Stimulated activated CD8-positive, alpha-beta memory T cell treated with anti-CD3 and anti-CD28 coated beads, Interleukin-7, amount 100 ng/mL, for 1 hour (primary cell): ENCODE measurements at places on chromosomes 7 and 10.

- no peak for DNase-seq
Observed at GRCh38 chr7:50153148-50153547, 60.1 kb upstream of the ZPBP start.

DNA sequence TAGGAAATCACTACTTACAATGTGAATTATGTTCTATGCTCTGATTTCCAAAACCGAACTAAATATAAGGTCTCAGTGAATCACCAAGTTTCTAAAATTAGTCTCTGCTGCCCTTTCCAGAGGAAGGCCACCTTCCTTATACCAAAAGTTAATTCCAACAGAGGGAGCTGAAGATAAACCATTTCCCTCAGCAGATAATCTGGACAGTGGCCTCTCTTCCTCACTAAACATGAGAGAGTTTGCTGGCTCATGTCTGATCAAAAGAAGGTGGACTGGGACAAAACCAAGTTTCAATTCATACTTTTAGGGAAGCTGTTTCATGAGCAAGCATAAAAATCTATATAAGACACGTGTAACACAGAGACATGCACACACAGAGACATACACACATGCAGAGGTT, 6.4 kb downstream of the FEZF1 start:
- DNase-seq = no peak

- DNase-seq = no peak
Observed at GRCh38 chr7:131957338-131958020, 401.1 kb upstream of the PODXL start.

DNA sequence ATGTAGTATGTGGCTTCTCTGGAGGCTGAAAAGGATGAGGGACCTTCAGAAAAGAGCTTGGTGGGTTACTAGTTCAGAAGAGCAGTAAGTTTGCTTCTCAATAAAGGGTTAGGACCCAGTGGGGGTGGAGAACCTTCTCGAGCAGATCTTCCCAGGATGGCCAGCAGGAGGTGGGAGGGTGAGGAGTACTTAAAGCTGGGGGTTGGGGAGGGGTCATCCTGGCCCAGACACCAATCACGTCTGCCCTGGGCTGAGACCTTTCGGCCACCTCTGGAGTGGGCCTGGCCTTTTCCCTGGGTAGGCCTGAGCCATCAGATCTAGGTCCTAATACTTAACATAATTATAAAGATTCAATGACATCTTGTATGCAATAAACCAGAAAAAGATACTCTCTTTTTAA, 149.0 kb upstream of the TCF7L2 start:
- no peak for DNase-seq

DNA sequence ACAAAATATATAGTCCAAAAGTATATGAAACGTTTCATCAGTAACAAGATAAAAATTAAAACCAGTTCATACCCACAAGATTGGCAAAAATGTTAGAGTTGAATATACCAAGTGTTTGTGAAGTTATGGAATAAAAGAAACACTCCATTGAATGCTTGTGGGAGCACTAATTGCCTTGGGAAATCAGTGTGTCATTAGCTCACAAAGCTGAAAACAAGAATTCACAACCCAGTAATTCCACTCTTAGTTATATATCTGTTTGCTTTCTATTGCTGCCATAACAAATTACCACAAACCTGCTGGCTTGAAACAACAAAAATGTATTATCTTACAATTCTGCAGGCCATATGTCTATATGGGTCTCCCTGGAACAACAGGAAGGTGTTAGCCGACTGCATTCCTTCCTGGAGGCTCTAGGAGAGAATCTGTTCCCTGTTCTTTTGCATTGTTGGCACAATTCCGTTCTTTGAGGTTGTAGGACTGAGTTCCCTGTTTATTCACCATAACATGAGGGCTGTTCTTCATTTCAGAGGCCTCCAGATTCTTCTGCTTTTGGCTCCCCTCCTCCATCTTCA, 45.7 kb downstream of the SEM1 start:
- no peak for DNase-seq

DNA sequence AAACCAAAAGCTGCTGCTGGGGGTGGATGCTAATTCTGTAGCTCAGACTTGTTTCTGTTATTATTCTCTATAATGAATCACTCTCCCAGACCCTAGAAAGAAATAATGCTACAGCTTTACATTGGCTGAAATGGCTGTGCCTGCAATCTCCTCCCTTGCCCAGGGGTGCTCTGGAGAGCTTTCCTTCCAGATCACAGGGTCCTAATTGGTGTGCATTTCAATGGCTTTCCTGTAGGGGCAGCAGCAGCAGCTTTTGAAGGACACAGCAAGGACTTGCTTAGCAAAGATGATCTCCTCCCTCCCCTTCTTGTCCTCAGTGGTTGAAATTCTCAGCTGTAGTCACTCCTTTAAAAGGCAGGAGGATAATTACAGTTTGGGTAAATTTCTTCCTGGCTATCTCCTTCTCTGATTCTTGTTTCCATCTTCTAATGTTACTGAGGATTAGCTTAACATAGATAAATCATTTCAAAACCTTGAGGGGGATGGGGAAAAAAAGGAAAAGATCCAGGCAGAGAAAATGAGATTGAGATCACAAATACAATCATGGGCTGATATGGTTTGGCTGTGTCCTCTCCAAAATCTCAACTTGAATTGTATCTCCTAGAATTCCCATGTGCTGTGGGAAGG, 120.2 kb upstream of the CTTNBP2 start:
- DNase-seq = no peak

DNA sequence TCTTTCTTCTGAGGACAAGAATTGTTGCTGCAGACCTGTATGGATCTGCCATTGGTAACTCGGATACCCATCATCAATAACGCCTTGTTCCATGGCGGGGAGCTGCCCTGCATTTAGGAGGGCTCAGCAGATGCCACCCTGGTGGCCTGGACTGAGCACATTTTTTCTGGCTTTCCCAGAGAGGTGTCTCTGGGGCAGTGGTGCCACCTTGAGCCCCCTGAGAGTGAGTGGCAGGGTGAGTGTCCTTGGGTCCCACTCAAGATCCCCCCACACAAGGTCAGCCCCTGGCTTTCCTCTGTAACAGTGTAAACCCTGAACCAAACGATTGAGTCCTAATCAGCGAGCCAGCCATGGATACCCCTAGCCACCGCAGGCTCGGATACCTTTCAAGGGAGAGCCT, 258.6 kb downstream of the GLRX3 start:
- DNase-seq = no peak

- DNase-seq = no peak
Observed at GRCh38 chr7:139730746-139731612, 46.8 kb downstream of the HIPK2 start.

GRCh38 chr10:78964952-78965633, 103.7 kb upstream of the ZMIZ1 start:
- DNase-seq = no peak

DNA sequence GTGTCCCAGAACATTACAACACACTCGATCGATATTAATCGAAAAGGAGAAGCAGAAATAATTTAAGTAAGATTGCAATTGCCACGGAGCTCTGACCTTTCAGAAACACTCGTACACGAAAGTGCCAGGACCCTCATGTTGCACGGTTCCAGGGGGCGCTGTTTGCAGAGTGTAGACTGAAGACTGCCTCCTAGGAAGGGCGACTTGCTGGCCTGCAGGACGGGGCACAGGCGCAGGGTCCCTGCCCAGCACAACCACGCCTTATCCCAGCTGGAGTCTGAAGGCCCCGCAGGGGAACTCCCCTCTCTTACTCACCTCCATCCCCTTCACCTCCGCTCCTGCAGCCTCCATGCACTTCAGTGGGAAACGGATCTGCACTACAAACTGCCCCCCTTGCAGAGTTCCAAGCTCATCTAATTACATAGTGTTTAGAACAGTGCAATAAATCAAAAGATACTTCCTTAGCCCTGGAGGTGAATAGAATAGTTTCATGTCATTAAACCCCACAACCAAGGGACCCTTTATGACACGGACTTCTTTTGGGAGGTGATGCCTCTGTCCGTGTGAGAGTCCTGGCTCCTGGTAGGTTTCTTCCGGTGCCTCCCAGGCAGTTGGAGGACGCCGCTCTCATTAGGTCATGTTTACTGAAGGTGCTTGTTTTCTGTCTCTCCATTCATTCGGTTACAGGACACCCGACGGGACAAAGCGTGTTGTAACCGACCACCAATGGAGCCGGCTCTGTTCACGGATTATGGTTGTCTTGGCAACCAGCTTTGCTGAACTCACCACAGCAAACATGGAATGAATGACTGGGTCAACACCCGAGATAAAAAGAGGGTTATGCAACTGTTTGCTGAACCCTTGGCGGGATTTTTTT, 262.2 kb downstream of the BAMBI start:
- DNase-seq = no peak

DNA sequence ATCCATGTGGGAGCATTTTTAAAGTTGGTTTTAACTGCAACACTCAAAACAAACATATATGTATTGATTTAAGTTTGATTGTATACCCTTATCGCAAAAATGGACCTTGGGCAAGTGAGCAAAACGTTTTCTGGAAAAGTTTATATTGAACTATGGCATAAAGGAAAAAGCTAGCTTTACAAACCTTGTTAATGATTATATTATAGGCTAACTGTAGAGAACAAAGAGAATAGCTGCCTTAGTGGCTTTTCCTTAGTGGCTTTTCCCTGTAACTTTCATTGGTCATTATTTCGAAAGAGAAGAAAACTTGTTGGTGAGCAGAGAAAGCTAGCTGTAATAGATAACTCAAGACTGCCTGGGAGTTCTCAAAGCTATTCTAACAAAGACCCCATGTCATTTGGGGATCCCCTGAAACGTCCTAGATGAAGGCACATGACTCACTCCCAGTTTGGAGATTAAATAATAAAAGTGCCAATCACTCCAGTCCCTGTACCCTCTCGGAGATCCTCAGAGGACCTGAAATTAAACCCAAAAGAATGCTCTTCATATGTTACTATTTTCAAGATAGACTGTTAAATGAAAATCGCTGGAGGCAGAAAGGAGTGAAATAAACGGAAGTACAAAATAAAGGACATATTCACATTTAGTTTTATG, 92.1 kb downstream of the SRI start:
- DNase-seq = no peak

- no peak for DNase-seq
Observed at GRCh38 chr10:14798636-14799035, 23.9 kb upstream of the FAM107B start.

- DNase-seq = no peak
Observed at GRCh38 chr7:2355705-2356008, 1.0 kb downstream of the EIF3B start.

- no peak for DNase-seq
Observed at GRCh38 chr7:159253657-159254056, 109.0 kb upstream of the VIPR2 start.

GRCh38 chr10:57362811-57363210, 904.9 kb downstream of the IPMK start:
- DNase-seq = no peak

DNA sequence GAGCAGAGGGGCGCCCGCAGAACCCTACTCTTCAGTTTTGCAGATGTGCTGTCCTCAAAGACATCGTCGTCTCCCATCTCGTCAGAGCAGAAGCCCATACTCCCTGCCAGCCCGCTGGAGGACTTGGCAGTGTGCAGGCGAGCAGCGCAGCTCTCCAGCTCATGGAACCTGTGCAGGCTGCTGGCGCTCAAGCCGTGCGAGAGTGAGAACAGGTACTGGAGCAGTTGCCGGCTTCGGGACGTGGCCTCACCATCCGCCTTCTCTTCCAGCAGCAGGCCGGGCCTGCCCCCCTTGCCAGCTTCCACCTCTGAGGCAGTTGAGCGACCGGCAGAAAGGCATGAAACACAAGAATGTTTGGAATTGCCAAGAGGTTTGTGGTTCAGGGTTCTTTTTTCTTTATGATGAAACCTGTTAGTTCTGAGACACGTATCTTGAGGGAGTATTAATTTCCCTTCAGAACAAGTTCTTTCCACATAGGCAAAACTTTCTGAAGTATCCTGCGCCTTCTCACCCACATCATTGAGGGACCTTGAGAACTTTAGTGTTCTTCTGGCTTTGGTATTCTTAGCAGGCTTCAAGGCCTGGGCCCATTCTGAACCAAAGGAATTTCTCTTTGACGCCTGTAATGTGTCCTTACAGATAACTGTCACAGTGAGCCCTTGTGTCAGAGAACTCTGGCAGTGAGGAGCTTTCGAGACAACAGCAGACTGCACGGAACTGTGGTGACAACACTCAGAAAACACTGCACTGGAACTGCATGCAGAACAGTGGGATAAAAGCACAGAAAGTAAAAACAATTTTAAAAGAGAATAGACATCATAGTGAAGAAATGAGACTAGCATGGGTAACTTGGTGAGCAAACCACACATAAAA, 89.5 kb downstream of the ALOX5 start:
- DNase-seq = no peak

GRCh38 chr10:112519133-112519761, 72.2 kb downstream of the VTI1A start:
- DNase-seq = no peak

GRCh38 chr7:23530405-23530804, 1.4 kb downstream of the TRA2A start:
- DNase-seq = peak; percentile 11

DNA sequence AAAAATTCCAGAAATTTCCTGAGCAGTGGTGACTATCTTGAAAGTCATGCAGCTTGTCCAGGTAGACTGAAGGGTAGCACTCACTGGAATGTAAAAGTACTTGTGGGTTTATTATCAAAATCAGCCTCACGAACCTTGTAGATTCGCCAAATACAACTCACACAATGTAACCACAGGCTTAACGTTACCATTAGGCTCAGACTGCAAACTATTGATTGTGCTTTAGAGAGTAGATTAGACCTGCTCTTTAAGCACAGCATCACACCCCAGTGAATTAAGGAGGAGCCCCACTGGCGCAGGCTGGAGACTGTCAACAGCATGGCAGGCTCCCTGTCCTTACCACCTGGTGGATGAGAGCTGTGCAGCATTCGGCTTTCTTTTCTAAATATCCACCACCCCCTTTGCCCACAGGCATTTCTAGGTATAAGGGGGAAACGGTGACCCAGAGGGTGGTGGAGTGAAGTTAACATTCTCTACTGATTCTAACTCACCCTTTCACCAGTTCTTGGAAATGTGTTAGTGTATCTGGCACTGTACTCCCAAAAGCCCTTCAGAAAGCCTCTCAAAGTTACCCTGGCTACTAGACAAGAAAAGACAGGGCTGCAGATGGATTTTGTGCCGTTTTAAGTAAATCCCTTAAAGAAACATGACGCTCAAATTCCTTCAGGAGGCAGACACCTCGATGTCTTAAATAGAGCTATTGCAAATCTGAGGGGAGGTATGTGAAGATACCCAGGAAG, 56.6 kb downstream of the GSDME start:
- DNase-seq = no peak

DNA sequence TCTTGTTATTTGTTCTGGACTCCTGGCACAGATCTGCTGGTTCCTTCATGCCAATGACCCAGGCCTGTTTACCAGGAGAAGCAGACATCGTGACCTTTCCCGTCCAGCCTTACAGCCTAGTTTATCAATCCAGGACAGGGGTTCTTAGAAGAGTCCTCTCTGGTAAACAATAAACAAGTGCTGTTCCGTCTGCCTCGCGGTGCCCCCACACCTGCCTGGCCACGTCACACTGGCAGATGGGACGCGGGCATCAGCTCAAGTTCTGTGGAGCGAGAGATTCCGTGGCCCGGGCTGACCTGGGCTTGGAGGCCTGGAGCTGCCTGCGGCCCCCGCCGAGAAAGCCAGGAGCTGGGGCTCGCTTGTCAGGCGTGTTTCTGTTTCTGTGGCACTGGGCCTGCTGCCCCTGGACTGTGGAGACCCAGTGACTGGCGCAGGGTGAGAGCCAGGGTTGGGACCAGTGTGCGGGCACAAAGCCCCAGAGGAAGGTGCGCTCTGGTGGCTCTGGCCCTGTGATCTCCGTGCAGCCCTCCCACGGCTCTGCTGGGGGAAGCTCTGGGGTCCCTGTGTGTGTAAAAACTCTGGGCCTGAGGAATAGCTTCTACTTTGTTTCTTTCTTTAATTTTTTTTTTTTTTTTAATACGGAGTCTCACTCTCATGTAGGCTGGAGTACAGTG, 28.4 kb upstream of the PFKFB3 start:
- no peak for DNase-seq

- no peak for DNase-seq
Observed at GRCh38 chr10:85621562-85621961, 745.0 kb downstream of the GRID1 start.
